ENCODE measurements at places on chromosomes 5 and 9.

DNA sequence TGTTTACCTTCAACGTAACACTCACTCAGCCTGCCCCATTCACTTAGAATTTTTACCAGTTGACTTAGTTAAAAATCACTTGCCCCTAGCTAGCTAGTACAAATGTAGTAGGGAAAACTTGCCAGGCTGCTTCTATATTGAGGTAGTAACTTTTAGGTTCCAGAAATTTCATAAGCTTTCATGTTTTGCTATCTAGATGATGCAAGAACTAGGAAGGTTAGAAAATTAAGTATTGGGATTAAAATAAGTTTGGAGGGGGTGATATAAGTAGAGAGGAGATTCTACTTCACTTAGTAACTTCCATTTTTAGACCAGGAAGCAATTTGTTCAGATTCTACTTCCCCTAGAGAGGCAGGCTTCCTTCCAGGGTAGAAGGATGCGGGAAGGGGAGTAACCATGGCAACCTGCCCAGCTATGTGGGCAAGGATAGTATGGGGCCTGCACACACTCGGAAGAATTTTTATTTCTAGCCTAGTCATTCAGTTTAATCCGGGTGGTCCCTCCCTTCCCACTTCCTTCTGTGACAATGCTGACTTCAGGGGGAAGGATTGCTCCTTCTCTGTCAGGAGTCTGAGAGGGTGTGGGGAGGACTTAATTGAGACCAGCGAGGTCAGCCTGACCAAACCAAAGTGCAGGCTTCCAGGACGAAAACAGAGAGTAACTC is 4.2 kb downstream of the DAB2 start:
- DNase-seq, result no peak

- no peak for DNase-seq
These were observed 289.7 kb downstream of the MRPS30 start for GRCh38 chr5:45098483-45098882.

DNA sequence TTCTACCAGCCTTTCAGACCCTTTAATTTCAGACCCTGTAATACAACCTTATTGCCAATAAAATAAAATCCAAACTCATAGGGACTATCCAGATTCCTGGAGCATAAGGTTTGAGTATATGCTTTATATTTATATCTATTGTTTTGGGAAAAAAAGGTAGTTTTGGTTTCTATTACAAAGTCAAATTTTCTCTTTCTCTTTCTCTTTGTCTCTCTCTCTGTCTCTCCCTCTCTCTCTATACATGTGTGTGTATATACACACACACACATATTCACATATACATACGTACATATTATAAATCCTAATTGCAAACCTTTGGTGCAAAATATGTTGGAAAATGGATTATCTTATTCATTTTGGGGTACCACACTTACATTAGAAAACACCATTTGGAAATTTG is 39.0 kb downstream of the TMEM232 start:
- DNase-seq, result no peak

GRCh38 chr5:76679231-76679630 is 36.7 kb upstream of the F2R start:
- no peak for DNase-seq

GRCh38 chr5:96909003-96909402 is 26.9 kb upstream of the LNPEP start:
- no peak for DNase-seq

DNA sequence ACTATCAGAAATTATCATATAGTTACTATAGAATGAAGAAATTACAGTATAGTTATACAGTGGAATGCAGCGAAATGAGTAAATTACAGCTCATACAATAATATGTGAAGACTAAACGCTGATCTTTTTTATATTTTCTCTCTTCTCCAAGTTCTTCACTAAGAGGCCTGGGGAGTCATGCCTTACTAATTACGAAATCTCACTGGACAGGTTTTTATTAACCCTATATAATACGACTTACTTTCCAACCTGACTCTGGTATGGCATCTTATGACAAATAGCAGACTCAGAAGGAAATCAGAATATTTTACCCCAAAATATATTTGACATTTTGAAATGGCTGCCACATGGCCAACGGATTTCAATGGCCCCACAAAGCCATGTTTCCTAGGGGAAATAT is 9.1 kb downstream of the CARNMT1 start:
- no peak for DNase-seq

Data from NCI-H1436 (cell line).